ENCODE measurements at places on chromosomes 11 and 22.

- no peak for DNase-seq
Measured at GRCh38 chr22:18121506-18121905, 10.9 kb downstream of the TUBA8 start.

DNA sequence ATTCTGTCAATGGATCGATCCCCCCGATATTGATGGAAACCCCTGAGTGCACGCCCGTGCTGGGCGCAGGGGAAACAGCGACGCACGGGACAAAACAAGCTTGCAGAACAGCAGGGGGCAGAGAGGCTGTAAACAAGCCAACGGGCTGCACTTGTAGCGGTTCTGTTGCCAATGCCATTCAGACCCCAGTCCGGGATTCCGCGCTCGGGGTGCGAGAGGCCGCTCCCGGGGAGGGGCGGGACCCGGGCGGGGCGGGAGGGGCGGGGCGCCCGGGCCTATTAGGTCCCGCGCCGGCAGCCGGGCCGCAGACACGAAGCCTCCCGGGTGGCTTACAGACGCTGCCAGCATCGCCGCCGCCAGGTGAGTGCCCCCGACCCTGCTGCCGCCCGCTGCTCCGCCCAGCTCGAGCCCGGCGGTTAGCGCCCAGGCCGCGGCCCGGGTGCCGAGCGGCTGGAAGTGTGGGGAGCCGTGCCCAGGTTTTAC lies at the start of gene BIK:
Gene BIK, plus strand, starts transcription at position 307 of the 483 bp plus-strand sequence. CDS start 13,273 bp downstream, outside the sequence.
- peak; percentile 53 for DNase-seq

DNA sequence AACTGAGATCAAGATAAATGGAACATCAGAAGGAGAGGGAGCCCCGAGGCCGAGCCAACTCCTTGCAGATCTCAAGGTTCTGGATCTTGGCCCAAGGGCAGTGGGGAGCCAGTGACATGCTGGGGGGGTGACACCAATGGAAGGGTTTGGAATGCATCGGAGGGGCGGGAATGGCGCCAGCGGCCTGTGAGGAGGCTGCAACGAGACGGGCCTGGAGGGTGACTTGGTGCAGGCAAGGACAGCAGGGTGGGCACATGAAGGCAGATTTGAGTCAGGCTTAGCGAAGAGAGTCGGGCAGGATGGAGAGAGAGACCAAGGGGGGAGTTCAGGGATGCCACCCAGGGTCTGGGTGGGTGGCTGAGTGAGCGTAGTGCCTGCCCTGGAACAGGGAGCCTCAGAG lies 23.2 kb downstream of the ELFN2 start:
- DNase-seq, result no peak

- DNase-seq, result peak; percentile 38
Measured at GRCh38 chr22:24695561-24696511, 78.7 kb downstream of the PIWIL3 start.

DNA sequence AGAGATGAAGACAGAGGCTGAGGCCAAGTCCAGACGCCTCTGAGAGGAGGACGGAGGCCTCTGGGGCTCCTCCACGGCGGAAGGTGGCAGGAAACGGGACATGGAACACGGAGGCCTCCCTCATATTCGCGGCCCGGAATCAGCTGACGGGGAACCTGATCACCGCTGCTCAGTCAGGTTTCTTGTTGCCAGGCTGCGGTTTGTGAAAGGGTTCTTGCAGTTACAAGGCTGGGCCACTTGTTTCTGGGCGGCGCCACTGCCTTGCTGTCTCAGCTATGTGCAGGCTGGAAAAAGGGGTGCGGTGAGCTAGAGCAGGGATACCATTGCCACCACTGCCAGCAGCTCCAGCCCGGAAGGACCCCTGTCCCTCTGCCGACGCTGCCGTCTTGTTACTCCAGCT lies 10.0 kb upstream of the MMP1 start:
- DNase-seq, result no peak

DNA sequence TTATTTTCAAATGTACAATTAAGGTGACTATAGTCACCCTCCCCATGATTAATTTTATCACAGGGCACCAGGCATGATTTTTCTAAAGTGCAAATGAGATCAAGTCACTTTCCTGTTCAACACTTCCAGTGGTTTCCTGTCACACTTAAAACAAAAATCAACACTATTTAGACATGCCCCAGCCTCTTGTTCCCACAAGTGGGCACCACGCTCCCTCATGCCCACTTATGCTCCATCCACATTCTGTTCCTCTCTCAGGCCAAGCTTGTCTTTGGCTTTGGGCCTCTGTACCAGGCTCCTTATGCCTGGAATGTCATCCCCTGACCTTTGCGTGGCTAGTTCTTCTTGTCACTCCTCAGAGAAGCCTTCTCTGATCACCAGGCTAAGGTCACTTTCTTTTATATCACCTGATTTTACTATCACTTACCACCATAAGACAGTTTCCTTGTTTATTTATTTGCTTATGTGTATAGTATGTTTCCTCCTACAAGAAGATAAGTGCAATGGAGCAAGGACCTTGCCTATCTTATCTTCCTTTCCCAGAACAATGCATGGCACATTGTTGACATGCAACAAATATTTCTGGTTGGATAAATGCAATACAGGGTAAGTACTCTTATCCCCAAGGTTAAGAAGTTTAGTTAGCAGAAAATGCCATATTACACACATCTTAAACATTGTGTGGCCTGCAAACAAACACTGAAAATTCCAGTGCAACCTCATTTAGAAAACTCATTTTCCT lies 50.9 kb upstream of the PANX1 start:
- no peak for DNase-seq

- DNase-seq, result no peak
Measured at GRCh38 chr11:120717623-120718022, 206.1 kb downstream of the GRIK4 start.

DNA sequence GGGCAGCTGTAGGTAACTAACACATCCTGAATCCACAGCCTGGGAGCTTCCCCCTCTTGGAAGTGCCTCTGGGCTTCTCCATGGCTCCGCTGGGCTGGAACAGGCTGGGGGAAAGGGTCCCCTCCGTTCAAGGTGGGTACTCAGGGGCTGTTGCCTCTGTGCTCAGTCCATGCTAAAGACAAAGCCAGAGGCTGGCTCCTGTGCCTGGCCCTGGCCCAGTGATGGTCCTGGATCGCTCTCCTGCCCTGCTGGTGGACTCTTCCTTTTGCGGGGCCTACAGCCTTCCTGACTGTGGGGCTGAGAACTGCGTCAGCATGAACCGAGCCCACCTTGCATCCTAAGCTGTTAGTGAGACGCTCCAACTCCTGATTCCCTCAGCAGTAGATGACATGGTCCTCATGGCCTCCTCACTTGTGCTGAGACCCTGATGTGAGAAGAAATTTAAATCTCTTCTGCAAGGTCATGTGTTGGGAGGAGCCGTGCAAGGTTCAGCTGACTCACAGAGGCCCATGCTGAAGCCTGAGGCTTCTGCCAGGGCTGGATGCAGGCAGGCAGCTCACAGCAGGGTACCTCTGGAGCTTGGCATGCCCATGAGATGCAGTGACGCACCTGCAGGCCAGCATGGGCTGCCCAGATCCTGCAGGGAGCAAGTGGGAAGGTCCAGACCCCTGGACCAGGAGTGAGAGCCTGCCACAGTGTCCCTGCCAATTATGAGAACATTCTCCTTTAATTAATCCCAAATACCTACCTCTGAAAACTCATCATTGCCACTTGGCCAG lies 1285.5 kb downstream of the TBC1D22A start:
- no peak for DNase-seq

DNA sequence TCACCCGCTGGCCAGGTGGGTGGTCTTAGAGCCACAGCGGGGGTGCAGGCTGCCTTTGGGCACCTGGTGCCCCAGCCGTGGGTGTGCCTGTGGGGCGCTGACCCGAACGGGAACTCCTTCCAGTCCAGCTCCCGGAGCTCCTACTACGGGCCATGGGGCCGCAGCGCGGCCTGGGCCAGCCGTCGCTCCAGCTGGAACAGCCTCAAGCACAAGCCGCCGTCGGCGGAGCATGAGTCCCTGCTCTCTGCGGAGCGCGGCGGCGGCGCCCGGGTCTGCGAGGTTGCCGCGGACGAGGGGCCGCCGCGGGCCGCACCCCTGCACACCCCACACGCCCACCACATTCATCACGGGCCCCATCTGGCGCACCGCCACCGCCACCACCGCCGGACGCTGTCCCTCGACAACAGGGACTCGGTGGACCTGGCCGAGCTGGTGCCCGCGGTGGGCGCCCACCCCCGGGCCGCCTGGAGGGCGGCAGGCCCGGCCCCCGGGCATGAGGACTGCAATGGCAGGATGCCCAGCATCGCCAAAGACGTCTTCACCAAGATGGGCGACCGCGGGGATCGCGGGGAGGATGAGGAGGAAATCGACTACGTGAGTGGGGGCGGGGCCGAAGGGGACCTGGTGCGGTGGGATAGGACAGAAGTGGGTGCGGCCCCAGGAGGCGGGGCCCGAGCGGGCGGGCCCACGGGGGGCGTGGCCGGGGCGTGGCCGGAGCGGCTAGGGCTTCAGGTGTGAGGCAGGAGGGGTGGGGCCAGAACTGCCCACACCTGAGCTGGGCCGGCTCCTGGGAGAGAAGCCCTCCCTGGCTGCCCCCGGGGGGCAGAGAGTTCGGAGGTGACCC lies 91.5 kb downstream of the CACNA1I start:
- DNase-seq, result no peak

GRCh38 chr11:81647374-81647773 lies 1086.3 kb downstream of the FAM181B start:
- no peak for DNase-seq

- DNase-seq, result peak; percentile 13
Measured at GRCh38 chr11:103683576-103683975, 352.9 kb upstream of the DDI1 start.

DNA sequence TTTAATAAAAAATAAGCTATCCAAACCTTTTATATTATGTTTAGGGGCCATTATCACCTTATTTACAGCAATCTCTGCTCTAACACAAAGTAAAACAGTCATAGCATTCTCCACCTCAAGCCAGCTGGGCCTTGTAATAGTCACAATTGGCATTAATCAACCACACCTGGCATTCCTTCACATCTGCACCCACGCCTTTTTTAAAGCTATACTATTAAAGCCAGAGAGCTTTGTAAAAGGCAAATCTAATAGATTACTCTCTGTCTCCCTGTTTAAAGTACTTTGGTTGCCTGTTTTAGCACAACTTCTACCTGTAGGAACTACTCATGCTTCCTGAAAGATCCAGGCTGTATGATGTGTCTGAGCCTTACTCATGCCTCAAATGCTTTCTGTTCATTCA lies 113.1 kb downstream of the CSNK2A3 start:
- DNase-seq, result no peak

GRCh38 chr11:31823644-31824331 lies 12.7 kb upstream of the PAX6 start:
- DNase-seq, result no peak

GRCh38 chr11:5223146-5223545 lies 3.7 kb downstream of the HBB start:
- no peak for DNase-seq

GRCh38 chr11:119192111-119192510 lies 6.8 kb downstream of the NHERF4 start:
- DNase-seq, result no peak

DNA sequence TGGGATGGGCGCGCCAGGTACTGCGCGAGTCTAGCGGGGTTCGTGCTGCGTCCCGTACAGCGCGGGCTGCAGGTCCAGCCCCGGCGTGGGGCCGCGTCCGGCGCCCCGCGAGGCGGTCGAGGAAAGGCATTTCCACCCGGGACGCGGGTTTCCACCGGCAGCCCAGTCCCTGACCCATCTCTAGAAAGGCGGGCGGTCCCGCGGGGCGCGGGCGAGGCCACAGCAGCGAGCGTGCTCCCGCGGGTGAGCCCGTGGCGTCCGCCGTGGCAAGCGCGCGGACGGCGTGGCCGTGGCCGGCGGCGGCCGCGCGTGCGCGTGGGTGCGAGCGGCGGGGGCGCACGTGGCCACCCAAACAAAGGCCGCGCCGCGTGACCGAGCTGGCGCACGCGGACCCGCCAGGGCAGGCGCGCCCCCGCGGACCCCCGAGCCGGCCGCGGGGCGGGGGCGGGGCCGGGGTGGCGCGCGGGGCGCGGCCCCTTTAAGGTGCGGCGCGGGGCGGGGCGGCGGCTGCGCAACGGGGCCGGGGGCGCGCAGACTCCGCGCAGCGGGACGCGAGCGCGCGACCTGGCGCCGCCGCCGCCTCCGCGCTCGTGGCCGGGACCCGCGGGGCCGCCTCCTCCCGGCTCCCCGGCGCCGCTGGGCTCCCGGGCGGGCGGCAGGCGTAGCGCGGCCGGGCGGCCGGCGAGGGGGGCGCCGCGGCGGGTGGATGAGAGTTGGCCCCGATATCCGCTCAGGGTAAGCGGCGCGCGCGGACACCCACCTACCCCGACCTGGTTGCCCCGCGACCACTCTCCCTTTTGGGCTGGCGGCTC lies 39.3 kb upstream of the CELSR1 start:
- DNase-seq, result peak; percentile 45

DNA sequence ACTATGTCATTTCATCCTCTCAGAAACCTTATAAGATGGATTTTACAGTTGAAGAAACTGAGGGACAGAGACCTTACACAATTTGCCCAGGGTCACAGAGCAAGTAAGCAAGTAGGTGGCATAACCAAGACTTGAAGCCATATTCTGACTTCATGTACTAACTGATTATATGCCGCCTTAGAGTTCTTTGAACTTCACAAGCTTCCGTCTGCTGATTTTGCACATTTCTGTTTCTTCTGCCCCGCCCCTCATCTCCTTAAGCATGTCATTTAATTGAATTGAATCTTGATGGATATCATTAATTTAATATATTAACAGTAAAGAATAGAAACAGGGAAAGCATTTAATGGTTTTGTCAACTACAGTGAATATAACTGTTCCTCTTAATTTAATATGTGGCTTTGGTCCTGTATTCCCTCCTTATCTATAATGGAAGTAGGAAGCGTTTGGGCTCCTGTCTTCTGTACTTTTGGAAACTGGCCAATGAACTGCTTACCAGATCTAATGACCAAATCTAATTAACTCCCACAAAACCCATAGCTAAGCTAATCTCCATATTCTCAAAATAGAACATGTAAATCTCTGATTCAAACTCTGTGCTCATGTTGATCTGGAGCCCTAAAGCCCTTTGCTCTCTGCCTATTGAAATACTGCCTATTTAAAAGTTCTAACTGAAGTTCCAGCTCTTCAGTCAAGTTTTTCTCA lies 30.4 kb downstream of the SIK2 start:
- no peak for DNase-seq

- DNase-seq, result peak; percentile 42
Measured at GRCh38 chr11:134224710-134225664, 516 bp downstream of the VPS26B start.

DNA sequence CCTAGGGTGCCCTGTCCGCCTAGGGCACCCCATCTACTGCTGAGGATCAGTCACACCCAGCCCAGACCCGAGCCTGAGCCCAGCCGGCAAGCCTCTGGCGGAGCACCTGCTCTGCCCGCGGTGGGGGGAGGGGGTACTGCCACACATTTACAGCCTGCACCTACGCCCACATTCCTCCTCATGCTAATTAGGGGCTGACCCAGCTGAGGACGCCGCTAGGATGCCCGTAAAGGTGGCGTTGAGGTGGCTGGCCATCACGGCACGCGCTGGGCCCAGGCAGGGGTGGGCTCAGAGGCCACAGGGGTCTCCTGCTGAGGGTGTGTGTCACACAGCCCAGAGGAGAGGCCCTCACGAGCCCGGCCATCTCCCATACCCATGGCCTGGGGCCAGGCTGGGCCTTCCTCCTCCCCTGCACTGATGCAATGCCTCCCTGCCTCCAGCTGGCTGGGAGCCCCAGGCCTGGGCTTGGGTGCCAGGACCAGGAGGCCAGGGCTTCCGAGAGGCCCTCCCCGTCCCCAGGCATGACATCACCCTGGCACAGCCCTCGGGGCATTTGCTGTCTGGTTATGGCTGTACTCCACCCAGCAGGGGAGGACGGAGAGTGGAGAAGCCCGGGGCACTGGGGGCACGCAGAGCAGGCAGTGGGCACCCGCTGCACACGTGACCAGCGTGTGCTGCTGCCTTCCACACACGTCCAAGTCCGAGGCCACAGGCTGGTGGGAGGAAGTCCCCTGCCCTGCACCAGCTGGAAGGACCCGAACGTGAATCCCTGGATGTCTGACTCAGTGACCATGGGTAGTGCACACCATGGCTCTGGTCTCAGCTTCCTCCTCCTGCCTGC lies 12.7 kb downstream of the DUSP8 start:
- DNase-seq, result peak; percentile 96

All from EL (cell line).